Mucosa of gallbladder (tissue), 1 donor: ENCODE measurements at places on chromosomes 16 and 17. TPM values are rescaled to one million over a fixed set of nuclear protein-coding genes. Genes with fewer than 3 reads are reported as not detected.

- no peak for DNase-seq
Observed at GRCh38 chr16:77137045-77137444, 53.9 kb upstream of the MON1B start.

DNA sequence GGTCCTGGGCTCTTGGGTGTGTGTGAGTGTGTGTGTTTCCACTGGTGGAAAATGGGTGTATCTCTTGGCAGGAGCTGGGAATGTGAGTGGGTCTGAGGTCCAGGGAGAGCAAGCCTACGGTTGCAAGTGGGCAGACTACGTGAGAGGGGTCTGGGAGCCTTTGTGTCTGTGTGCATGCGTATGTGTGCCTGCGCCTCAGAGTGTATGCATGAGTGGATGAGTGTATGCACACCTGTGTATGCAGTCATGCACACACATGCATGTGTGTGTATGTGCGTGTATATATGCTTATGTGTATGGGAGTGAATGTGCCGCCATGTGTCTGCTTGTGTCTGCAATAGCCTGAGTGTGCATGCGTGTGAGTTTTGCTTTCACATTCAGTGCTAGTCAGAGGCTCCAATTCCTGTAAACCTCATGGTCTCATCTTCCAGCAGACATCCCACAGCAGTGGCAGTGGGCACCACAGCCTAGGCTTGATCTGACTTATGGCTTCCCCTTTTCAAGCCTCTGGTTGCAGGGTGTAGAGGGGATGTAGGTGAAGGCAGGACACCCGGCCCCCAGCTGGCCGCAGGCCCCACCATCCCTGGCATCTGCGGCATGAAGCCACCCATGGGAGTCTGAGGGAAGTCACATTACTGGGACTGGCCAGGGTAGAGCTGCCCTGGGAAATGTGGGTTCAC lies 19.7 kb upstream of the RMI2 start:
- DNase-seq = no peak

DNA sequence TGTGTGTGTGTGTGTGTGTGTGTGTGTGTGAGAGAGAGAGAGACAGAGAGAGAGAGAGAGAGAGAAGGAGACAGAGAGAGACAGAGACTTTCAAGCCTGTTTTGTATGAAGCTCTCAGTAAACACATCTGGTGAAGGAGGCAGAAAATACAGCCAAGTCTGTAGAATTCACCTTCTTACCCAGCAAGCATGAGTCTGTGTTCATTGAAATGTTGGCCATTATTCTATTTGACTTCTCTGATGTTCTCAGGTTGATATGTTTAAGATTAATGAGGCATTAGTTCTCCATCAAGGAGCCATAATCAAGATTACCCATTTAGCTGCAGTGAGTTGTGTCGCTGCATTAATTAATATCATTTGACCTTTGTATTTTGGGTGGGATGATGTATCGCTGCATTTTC lies 895.8 kb upstream of the EEF2KMT start:
- DNase-seq = no peak

DNA sequence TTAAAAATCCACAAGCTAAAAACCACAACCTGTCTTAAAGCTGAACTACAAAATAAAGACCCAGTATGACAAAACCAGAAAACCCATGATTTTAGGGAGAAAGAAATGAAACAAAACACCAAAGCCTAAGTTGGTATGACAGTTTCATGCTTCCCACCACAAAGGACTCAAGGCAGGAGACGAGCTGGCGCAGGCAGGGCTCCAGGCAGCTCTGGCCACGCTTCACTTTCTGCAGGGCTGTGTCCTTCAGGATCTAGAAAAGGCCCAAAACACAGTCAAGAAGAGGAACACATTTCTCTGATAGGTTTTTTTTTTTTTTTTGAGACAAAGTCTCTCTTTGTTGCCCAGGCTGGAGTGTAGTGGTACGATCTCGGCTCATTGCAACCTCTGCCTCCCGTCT lies 75.3 kb downstream of the WDR59 start:
- DNase-seq = no peak

GRCh38 chr17:75783803-75784472 lies 668 bp upstream of the UNK start:
- DNase-seq = peak; percentile 43

- DNase-seq = no peak
Observed at GRCh38 chr16:11706180-11706742, 36.4 kb downstream of the TXNDC11 start.

DNA sequence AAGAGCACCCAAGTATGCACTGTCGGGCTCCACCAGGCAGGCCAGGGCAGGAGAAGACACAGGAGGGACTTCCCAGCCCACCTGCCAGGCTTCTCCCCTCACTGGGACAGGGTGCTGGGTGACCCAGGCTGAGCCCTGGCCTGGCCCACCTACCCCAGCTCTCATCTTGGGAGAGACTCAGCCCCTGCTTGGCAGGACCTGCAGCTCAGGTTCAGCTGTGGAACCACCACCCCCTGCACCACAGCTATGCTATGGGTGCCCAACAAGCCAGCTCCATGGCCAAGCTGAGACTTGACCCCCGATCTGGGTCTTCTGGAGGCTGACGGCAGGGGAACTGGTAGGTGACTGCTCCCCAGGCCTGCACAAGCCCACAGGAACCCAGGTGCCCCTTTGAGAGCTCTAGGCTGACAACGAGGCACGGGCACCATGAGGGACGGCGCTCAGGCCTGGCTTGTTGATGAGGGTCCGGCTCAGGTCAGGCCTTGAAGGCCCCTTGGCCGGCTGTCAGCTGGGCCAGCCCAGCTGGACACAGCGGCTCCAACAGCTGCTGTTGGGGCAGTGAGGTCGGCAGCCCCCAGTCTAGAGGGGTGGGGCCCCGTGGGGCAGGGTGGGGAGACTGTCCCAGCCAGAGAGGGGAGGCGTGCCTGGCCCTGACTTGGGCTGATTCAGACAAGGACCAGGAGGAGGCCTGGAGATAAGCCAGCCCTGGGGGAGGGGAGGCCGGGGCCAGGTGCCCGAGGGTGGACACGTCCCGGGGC lies 4.6 kb downstream of the RPUSD1 start:
- no peak for DNase-seq

The NTN3 gene
- 0.46 TPM for total RNA-seq

The GSG1L gene
- total RNA-seq = not detected
